ENCODE measurements at places on chromosomes 2 and 18. TPM values are rescaled to one million over a fixed set of nuclear protein-coding genes. Genes with fewer than 3 reads are reported as not detected.

TLX2 gene
- not detected for total RNA-seq

TRIB2 gene
- 55.6 TPM for total RNA-seq

IL1RL1 gene
- total RNA-seq: 3.4 TPM

OTOS gene
- total RNA-seq: not detected

FBXO36 gene
- 1.6 TPM for total RNA-seq

DYNAP gene
- total RNA-seq: not detected

LONRF2 gene
- 7.6 TPM for total RNA-seq

GRCh38 chr2:232501331-232501771, 13.7 kb upstream of the ECEL1 start:
- H3K4me1 ChIP-seq: peaks cover 4% of the 10 kb centered on the region
- no peaks in the 10 kb centered on the region for H3K36me3 ChIP-seq
- H3K4me3 ChIP-seq: no peak overlapping the region
- H3K27ac ChIP-seq: no peak overlapping the region
- H3K27me3 ChIP-seq: no peaks in the 10 kb centered on the region

- H3K27ac ChIP-seq: peak overlapping the region; percentile 65
- H3K4me1 ChIP-seq: peaks cover 14% of the 10 kb centered on the region
- no peaks in the 10 kb centered on the region for H3K27me3 ChIP-seq
Measured at GRCh38 chr18:55402731-55403405, 185.1 kb downstream of the TCF4 start.

DNA sequence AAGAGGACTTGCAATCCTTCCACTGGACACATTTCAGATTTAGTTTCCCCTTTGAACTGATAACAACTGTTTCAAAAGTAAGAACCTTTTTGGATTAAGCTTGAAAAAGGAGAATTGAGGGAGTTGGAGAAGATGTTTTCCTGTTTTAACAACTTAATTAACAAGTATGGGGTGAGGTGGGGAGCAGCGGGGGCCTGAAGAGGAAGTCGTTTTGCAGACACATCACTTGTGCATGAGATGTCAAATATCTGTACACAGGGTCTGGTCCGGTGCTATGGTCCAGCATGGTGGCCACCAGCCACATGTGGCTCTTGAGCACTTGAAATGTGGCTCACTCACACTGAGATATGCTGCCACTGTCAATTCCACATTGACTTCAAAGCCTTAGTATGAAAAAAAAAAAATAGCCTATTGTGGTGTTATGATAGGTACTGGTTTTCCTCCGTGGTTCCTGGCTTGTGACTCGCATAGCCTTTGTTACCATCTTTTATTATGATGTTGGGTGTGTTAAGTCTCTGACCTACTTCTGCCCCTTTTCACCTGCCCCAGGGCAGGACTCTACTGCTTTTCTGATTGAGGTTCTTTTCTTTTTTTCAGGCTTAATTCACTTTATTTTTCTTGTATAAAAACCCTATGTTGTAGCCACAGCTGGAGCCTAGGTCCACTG, 205.5 kb downstream of the BCL2 start:
- DNase-seq: no peak
- no peak overlapping the region for H3K27ac ChIP-seq
- H3K36me3 ChIP-seq: no peaks in the 10 kb centered on the region
- peaks cover 14% of the 10 kb centered on the region for H3K4me1 ChIP-seq
- H3K27me3 ChIP-seq: no peaks in the 10 kb centered on the region

GRCh38 chr2:57550912-57551311, 495.7 kb upstream of the VRK2 start:
- H3K4me3 ChIP-seq: no peak overlapping the region
- no peaks in the 10 kb centered on the region for H3K27me3 ChIP-seq
- no peaks in the 10 kb centered on the region for H3K4me1 ChIP-seq
- no peaks in the 10 kb centered on the region for H3K36me3 ChIP-seq

- no peak for DNase-seq
Measured at GRCh38 chr2:36662638-36663037, 33.9 kb upstream of the VIT start.

GRCh38 chr2:218036371-218036770, 32.7 kb upstream of the RUFY4 start:
- H3K27me3 ChIP-seq: no peaks in the 10 kb centered on the region
- no peaks in the 10 kb centered on the region for H3K4me1 ChIP-seq
- H3K27ac ChIP-seq: no peak overlapping the region
- H3K36me3 ChIP-seq: no peaks in the 10 kb centered on the region
- DNase-seq: no peak

DNA sequence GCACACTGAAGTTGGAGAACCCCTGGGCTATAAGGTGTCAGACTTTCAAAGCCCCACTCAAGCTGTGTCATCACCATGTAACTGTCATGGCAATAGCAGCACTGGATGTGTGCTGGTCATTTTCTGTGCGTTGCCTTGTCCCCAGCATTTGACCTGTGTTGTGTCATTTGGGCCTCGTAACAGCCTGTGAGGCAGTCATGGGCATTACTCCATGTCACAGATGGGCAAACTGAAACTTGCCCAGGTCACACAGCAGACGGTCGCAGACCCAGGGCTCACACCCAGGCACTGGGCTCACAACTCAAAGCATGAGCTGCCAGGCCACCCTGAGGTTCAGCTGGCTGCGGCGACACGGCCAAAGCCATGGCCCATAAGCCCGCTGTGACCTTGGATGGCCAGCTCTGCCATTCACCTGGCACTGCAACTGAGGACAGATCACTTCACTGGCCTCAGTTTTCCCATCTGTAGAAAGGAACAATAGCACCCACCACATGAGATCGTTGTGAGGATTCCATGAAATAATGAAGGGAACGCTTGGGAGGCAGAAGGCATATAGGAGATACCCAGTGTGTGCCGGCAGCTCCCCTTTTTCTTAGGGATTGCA, 36.7 kb downstream of the INHBB start:
- no peak overlapping the region for H3K4me3 ChIP-seq
- no peaks in the 10 kb centered on the region for H3K27me3 ChIP-seq
- DNase-seq: no peak
- H3K27ac ChIP-seq: no peak overlapping the region

GRCh38 chr2:3972377-3972776, 269.0 kb downstream of the DCDC2C start:
- no peaks in the 10 kb centered on the region for H3K36me3 ChIP-seq
- H3K4me3 ChIP-seq: no peak overlapping the region
- no peaks in the 10 kb centered on the region for H3K4me1 ChIP-seq
- no peak for DNase-seq
- H3K27ac ChIP-seq: no peak overlapping the region
- H3K27me3 ChIP-seq: no peaks in the 10 kb centered on the region

GRCh38 chr18:61825386-61825785, 67.4 kb downstream of the RNF152 start:
- no peak for DNase-seq
- H3K36me3 ChIP-seq: no peaks in the 10 kb centered on the region
- H3K27me3 ChIP-seq: no peaks in the 10 kb centered on the region
- no peak overlapping the region for H3K4me3 ChIP-seq
- no peaks in the 10 kb centered on the region for H3K4me1 ChIP-seq

DNA sequence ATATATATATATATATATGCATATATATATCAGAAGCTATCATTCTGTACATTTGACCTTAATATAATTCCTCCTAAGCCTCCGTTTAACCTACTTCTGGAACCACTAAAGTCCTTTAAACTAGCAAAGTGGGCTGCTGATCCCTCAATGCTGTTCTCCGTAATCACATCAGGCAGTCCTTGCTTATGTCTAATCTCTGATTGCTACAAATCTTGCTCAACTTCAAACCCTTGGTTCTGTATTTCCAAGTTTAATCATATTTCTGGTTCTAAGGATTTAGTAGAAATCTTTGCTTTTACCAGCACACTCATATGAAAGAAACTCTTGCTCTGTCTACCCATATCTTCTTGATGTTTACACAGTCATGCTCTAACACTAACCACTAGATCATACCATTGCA, 91.5 kb upstream of the GALNT13 start:
- no peaks in the 10 kb centered on the region for H3K36me3 ChIP-seq
- no peak overlapping the region for H3K27ac ChIP-seq
- H3K4me3 ChIP-seq: no peak overlapping the region
- no peaks in the 10 kb centered on the region for H3K4me1 ChIP-seq
- H3K27me3 ChIP-seq: no peaks in the 10 kb centered on the region

GRCh38 chr2:44645937-44646336, 284.2 kb downstream of the CAMKMT start:
- no peak for DNase-seq
- no peak overlapping the region for H3K4me3 ChIP-seq
- H3K27ac ChIP-seq: no peak overlapping the region
- no peaks in the 10 kb centered on the region for H3K27me3 ChIP-seq
- H3K36me3 ChIP-seq: no peaks in the 10 kb centered on the region
- no peaks in the 10 kb centered on the region for H3K4me1 ChIP-seq

DNA sequence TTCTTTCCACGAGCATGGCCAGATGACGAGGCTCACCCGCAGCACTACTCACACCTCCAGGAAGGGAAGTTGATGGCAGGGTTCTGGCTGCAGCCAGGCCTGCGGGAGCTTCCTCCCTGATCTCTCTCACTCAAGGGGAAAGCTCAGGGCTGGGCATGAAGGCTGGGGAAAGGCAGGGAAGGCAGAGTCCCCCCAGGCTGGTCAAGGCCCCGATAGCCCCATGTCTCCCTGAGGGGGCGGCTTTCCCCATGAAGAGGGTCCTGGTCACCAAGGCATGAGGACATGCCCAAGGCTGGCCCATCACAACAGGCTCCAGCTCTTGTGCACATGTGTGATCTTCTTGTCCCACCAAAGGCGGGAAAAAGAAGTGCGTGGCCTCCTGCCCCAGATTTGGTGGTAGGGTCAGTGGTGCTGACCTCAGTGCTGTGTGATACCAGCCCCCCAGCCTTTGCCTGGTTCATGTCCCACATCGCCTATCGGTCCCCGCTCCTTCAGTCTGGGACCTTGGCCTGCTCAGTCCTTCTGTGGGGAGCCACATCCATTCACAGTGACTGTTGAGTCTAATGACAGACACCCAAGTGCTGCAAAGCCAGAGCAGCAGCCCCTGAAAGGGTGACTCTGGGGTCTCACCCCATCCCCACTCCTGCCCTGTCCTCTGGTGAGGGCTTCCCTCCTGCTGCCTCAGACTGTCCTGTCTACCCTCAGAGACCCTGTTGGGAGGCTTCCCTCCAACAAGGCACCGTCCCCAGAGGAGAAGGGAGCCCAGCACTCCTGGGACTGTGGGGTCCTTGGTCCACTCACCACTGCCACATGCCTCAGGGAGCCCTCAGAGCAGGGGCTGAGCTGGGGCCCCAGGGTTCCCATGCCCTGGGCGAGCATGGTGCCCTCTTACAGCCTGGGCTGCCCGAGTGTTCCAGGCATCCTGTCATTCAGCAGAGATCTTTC, 49.8 kb upstream of the ALPP start:
- DNase-seq: no peak
- H3K4me3 ChIP-seq: no peak overlapping the region
- H3K27ac ChIP-seq: no peak overlapping the region
- H3K4me1 ChIP-seq: no peaks in the 10 kb centered on the region
- H3K36me3 ChIP-seq: no peaks in the 10 kb centered on the region

DNA sequence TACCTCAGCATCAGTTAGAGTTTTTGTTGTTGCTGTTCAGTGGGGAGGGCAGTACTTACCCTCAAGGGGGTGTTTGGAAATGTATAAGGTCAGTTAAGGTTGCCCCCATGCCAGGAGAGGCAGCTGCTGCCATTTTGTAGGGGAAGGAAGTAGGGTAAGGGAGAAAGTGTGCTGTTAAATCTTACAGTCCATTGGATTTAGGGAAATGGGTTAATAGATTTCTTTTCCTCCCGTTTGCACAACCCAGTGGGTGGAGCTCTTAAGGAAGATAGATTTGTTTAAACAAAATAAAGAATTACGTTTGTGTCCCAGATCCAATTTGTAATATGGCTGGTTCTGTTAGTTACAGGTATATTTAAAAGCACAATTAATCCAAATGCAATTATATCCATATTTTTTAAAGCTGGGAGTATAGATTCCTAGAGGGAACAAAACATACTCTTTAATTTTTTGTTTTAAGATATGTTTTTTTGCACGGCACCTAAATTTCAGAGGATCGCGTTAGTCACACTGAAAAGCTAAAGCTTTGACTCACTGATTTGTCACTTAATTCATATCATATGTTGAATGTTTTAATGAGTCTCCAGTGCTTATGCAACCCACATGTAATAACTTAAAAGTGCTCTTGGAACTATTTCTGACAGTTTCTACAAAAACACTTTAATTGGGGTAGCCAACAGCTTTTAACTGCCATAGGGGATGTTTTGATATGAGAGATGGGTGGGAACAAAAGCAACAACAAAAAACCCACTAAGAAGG, 9.0 kb upstream of the CWC22 start:
- H3K27me3 ChIP-seq: no peaks in the 10 kb centered on the region
- no peak for DNase-seq
- H3K4me3 ChIP-seq: no peak overlapping the region

DNA sequence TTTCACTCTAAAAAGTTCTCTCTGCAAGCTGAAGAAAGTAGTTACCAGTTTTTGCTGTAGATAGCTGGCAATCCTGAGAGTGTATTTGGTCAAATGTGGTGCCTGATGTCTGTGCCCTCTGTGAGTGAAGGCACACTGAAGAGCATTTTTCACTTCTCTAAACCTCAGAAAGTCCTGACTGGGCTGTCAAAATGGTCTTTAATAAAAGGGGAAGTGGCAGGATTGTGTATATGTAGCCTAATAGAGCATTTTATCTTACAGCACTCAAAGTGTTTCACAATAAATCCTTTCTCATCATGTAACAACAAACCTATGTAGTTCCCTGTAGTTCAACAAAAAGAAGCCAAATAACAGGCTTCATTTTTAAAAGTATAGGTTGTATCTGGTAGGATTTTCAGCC, 1552.3 kb upstream of the SLC39A10 start:
- DNase-seq: no peak
- H3K27ac ChIP-seq: no peak overlapping the region
- no peaks in the 10 kb centered on the region for H3K4me1 ChIP-seq
- H3K27me3 ChIP-seq: no peaks in the 10 kb centered on the region

DNA sequence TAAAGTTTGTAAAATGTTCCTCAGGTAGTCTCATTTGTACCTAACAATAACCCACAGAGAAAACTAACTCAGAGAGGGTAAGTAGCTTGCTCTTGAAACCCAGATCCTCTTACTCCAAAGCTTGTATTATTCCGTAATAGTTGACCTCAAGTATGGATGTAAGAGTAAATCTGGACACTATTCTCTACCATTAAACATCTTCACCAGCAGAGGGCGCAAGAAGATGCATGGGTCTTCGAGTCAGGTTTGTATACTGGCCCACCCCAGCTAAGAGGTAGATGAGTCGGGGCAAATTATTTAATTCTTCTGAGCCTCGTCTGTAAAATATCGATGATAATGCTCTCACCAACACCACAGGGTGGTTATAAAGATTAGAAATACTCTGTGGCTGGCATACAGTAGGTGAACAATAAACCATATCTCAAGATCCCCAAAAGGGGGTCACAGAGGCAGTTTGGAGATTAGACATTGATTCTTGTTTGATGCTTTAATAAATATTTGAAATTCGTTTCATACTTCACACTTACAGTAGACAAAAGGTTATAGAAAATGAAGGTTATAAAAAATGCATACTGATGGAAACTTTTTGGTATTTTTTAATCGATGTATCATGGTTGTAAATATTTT, 3.5 kb upstream of the CABLES1 start:
- no peaks in the 10 kb centered on the region for H3K4me1 ChIP-seq
- no peak overlapping the region for H3K4me3 ChIP-seq
- peak; percentile 85 for DNase-seq
- H3K27ac ChIP-seq: no peak overlapping the region
- no peaks in the 10 kb centered on the region for H3K27me3 ChIP-seq

- no peaks in the 10 kb centered on the region for H3K27me3 ChIP-seq
- H3K27ac ChIP-seq: no peak overlapping the region
- no peak overlapping the region for H3K4me3 ChIP-seq
- H3K4me1 ChIP-seq: no peaks in the 10 kb centered on the region
Measured at GRCh38 chr18:52437161-52437560, 97.2 kb downstream of the DCC start.

GRCh38 chr18:8396254-8396653, 213.0 kb upstream of the RAB12 start:
- no peak overlapping the region for H3K4me3 ChIP-seq
- peaks cover 55% of the 10 kb centered on the region for H3K36me3 ChIP-seq
- no peaks in the 10 kb centered on the region for H3K4me1 ChIP-seq
- no peak for DNase-seq
- no peak overlapping the region for H3K27ac ChIP-seq
